T-cell (primary cell): ENCODE measurements at places on chromosomes 1 and 21.

DNA sequence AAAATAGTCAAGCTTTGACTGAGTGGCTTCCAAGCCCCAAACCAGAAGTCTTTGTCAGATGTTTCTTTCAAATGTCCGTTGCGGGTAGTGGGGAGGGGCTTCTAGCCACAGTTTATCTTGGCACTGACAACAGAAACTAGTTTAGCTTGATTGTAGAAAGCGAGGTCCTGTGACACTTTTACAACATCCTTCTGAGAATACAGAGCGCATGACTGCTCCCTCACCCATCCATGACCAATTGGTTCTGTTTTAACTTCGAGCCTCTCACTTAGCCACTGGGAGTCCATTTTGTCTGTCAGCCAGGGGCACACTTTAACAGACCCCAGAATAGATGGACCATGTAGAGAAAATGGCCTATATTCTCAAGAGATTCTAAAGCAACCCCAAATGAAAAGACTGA lies 199.2 kb upstream of the ST6GALNAC5 start:
- no peaks in the 10 kb centered on the region for H3K4me1 ChIP-seq
- H3K36me3 ChIP-seq, result no peaks in the 10 kb centered on the region
- H3K27me3 ChIP-seq, result no peaks in the 10 kb centered on the region
- DNase-seq, result no peak
- H3K27ac ChIP-seq, result no peak overlapping the region
- no peak overlapping the region for H3K4me3 ChIP-seq

DNA sequence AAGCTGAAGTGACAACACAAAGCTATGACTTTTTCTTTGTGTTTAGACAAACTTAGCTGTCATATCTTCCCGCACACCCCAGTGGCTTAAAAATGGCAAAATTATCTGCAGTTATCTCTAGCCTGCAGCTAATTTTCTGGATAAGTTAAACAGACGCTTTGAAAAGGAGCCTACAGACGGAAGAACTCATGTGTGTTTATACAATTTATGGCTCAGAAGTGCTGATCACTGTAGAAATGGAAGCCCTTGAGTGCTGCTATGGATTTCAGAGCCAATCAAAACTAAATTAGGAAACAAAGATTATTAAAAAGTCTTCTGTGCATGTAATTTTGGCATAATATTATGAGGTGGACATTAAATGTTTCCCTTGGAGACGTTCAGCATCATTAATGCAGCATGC lies 11.6 kb downstream of the NTNG1 start:
- DNase-seq, result no peak
- H3K4me3 ChIP-seq, result no peak overlapping the region
- no peak overlapping the region for H3K27ac ChIP-seq
- no peaks in the 10 kb centered on the region for H3K4me1 ChIP-seq
- H3K36me3 ChIP-seq, result no peaks in the 10 kb centered on the region
- no peaks in the 10 kb centered on the region for H3K27me3 ChIP-seq

DNA sequence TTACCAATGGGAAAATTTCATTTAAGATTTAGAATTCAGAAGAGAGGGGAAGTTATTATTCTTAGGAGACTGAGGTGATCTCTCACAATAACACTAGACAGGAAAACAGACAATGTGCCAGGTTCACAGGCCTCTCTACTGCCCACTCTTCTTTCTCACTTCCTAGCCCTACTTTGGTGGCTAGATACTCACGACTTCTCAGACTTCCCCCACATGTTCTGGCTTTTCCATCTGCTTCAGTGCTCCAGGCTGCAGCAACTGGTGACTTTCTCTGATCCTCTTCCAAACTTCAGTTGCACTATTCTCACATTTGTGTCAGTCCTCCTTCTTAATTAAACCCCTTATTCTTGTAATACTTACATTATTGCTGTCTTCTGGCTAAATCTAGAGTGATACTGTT lies 208.7 kb upstream of the KCTD3 start:
- H3K27me3 ChIP-seq, result no peaks in the 10 kb centered on the region
- no peak overlapping the region for H3K27ac ChIP-seq
- H3K4me3 ChIP-seq, result no peak overlapping the region
- no peak for DNase-seq
- H3K4me1 ChIP-seq, result no peaks in the 10 kb centered on the region

- no peak for DNase-seq
- H3K27me3 ChIP-seq, result peaks cover 17% of the 10 kb centered on the region
- H3K4me3 ChIP-seq, result no peak overlapping the region
- no peaks in the 10 kb centered on the region for H3K36me3 ChIP-seq
- H3K27ac ChIP-seq, result no peak overlapping the region
Measured at GRCh38 chr1:9079988-9080704, 10.7 kb upstream of the SLC2A5 start.

DNA sequence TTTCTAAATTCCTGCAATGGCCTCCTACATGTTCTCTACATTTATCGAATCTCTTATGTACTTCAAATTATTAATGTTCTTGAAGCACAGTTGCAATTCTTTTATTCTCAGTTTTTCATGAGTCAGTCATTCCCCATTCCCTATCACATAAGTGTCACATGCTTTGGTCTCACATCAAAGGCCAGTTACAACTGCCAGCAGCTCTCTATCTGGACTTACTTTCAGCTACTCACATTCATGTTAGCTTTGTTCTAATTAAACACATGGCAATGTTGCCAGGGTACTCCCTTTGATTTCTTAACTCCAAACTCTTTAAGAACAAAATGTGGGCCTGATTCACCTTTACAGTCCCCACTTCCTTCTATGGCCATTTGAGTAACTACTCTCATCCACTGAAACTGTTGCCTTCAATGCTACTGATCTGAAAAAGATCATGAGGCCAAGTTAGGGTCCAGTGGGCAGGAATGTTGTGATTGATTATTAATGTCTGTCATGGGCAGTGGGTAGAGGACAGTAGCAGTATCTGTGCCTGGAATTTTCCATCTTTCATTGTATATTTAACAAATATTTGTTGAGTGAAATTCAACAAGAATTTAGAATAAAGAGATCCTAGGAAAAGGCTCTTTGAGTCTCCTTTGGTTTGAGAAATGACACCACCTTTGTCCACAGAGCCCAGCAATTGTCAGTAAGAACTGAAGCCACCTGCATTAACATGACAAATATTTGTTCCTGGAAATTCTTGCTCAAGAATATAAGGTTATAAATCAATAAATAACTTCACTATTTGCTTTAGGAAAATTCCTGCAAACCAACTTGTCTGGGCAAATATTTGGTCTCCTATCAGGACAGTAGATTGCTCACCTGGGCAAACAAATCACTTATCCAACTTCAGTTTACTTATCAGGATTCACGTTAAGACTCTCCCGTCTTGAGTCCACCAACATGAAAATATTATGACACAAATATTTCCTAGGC lies 153.6 kb upstream of the SAMSN1 start:
- H3K27ac ChIP-seq, result no peak overlapping the region
- no peaks in the 10 kb centered on the region for H3K4me1 ChIP-seq
- no peak for DNase-seq
- no peak overlapping the region for H3K4me3 ChIP-seq
- H3K27me3 ChIP-seq, result no peaks in the 10 kb centered on the region
